ENCODE measurements at places on chromosomes 3 and 15.

DNA sequence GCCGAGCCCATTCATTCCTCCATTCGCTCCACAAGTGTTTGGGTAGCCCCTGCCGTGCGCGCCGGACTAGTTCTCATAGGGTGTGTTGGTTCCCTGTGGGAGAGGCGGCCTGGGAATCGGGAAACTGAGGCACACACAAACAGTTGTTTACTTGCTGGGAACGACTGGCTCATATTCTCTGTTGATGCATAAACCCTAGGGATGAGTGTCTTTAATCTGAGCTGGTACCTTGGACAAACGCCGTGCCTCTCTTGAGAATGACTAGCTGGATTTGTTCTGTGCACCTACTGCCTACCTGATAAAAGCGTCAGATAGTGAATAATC, 737 bp downstream of the DNAJA4 start:
- DNase-seq = no peak

- peak; percentile 28 for DNase-seq
These were observed 77.0 kb upstream of the SEC13 start for GRCh38 chr3:10397879-10398278.

GRCh38 chr3:58683466-58683865, 16.9 kb upstream of the FAM3D start:
- no peak for DNase-seq

DNA sequence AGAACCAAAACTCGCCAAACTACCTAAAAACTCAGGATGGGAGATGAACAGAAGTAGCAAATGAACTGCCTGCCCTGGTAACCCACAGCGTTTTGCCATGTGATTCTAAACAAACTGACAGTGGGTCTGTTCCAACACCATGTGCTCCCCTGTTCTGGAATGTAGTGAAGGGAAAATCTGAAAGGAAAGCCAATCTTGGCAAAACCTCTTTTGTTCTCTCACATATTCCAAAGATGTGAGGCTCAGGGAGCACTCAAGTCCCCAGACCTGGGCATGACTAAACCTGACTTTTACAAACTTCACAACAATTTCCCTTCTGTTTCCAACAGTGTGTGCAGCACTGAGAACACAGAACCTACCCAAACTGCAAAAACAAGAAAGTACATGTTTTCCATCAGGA, 116.1 kb downstream of the IMPG2 start:
- no peak for DNase-seq

- DNase-seq = no peak
These were observed 46.1 kb downstream of the FBLN2 start for GRCh38 chr3:13594991-13595421.

DNA sequence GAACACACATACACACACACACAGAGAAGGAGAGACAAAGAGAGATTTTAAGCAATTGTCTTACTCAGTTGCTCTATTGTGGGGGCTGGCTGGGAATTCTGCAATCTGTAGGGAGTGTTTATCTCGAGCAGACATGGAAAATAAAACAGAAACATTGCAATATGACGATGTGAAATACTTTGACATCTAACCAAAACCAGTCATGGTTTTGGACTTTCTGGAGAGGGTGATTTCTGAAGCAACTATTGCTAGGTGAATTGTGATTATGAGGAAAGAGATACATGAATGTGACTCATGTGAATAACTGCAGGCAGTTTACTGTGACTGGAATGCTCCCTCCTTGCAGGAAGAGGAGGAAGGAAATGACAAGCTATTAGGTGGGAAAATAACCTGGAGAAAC, 12.3 kb upstream of the PHLDB2 start:
- no peak for DNase-seq

GRCh38 chr3:52712291-52713212, 6.6 kb downstream of the SPCS1 start:
- no peak for DNase-seq

- DNase-seq = no peak
These were observed 300.2 kb upstream of the SLCO3A1 start for GRCh38 chr15:91553196-91553854.

- no peak for DNase-seq
These were observed 54.8 kb downstream of the LMCD1 start for GRCh38 chr3:8556473-8556869.

GRCh38 chr15:99508852-99509251, 56.9 kb upstream of the MEF2A start:
- DNase-seq = no peak

GRCh38 chr3:135891121-135891520, 74.4 kb upstream of the PPP2R3A start:
- DNase-seq = no peak

DNA sequence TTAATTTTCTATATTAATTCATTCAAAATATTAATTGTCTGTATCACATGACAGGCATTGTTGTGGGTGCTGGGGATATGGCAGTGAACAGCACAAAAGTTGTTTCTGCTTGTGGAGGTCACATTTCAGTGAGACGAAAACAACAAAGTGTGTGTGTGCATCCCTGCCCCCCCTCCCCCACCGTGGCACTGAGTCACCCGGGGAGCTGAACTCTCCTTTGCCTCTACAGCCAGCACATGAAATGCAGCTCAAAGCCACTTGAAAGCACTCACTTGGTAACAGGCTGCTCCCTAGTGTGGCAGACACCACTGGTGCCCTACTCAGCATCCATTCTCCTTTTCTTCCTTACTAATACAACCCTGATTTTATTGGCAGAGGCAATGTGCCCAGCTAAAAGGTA, 16.9 kb upstream of the SCAMP5 start:
- no peak for DNase-seq

- no peak for DNase-seq
These were observed 773.9 kb upstream of the CADM2 start for GRCh38 chr3:84184937-84185336.

DNA sequence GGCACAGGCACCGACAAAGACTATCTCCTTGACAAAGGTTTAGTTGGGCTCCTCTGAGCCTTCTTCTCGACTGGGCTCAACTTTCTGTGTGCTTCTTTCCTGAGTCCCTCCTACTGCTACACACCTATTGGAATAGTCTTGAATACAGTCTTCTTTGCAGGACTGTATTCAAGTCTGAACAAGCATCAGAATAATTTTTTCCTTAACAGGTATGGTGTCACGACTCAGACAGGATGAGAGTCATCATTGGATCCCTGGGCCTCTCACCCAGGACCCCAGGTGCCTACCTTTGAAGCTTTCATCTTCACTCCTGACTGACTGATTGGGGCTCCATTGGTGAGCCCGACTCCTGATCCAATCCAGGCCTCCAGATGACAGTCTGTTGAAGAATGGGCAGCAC, 66.3 kb downstream of the CRYGS start:
- no peak for DNase-seq

- no peak for DNase-seq
These were observed 290.6 kb upstream of the GOLIM4 start for GRCh38 chr3:168386301-168386700.

GRCh38 chr3:42216931-42217333, 49.1 kb downstream of the CCK start:
- no peak for DNase-seq

- DNase-seq = no peak
These were observed 3.7 kb downstream of the EOGT start for GRCh38 chr3:69009559-69010410.

- DNase-seq = no peak
These were observed 113.5 kb downstream of the KCNAB1 start for GRCh38 chr3:156233876-156234275.

- no peak for DNase-seq
These were observed 251.7 kb downstream of the GRM7 start for GRCh38 chr3:7112523-7113056.

DNA sequence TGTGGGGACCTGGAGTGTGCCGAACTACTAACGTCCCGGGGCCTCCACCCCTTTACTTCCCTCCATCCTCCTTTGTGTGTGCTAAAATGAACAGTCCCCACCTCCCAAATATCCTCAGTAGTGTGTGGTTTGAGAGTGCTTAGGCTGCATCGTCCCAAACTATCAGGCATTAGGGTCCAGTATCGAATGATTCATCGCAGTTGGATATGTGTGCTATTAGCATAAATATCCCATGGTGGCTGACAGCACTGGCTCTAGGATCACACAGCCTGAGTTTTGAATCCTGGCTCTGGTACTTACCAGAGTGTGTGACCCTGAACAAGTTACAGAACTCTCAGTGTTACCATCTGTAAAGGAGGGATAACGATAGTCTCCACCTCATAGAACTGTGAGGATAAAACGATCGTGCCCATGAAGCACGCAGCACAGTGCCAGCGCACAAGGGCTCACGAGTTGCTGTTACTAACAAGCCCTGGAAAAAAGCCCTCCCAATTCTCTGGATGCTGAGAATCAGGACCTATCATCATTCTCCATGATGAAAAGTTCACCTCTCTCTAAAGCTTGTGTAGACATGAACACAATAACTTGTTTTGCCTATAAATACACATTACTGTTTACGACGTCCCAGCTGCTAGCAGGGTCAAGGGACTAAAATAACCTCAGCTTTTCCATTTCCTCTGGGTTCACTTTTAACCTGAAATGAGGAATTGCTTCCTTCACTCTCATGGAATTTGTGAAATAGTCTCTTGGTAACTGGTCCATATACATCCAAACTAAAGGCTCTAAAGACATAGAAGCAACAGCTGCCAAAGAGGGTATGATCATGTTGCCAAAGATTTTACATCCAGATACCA, 51.0 kb downstream of the VGLL4 start:
- DNase-seq = no peak

DNA sequence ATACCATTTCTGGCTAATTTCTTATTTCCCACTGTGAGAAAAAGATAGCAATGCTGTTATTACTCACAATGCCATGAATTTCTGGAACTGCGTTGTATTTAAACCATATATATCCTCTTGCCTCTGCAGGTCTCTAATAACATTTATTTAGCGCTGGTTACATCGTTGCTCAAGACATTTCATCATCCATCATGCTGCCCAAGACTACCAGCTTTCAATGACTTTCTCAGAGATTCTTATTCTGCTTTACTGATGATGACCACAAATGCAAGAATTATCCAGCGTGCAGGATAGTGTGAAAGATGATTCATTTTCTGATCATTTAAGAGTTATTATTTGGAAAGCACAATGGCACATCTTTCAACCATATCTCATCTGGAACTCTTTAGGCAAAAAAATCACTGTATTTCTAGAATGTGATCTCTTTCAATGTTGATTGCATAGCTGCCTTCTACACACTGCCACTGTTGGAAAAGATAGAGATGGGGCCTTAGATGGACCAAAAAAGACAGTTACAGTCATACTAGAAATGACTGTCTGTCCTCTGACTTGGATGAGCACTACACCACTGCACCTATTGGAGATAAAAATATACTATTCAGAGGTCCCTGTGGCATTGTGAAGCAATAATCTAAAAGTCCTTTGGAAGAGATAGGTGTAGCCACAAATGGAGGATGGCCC, 716.1 kb downstream of the NSUN3 start:
- no peak for DNase-seq

DNA sequence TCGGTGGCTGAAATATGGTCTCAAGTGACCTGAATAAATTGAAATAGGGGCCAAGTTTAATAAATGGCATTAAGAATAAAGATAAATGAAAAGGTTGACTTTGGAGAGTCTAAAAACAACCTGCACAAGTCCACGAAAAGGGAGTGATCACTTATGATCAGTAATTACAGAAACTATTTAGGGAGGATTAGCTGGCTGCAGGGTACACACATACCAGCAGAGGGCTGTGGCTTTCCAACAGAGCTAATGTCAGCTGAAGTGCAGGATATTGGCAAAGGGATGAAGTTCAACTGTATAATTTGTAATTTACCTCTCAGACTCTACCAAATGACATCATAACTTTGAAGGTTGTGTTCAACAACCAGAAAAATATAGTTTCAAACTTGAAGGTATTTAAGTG, 86.8 kb downstream of the SYNPR start:
- DNase-seq = no peak

DNA sequence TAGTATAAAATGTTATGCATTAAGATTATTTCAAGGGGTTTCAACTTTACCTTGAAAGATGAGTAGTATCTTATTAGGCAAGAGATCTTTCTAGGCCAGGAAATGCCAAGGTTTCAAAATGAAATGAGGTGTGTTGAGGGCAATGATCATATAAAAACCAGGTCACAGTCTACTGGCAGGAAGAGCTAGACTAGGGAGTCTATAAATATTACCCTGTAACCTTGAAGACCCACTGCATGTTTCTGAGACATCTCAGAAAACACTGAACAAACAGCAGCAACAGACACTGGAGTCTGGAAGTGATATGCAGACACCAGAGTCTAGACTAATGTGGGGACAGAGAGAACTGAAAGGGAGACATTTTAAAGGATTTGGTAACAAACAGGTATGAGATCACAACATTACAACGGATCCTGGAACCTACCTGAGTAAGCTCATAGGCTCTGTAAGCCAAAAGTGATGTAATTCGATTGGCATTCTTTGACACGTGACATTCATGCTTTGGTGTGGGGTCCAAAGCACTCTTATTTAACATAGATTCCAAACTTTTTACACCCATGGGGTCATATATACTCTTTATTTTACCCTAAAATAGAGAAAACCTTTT, 15.0 kb downstream of the TASOR start:
- no peak for DNase-seq

GRCh38 chr3:8458238-8458661, 43.4 kb upstream of the LMCD1 start:
- no peak for DNase-seq

GRCh38 chr3:169146179-169146665, 517.3 kb downstream of the MECOM start:
- DNase-seq = no peak

GRCh38 chr3:124826703-124827102, 60.5 kb downstream of the ITGB5 start:
- no peak for DNase-seq

GRCh38 chr15:38217191-38217595, 35.4 kb upstream of the SPRED1 start:
- no peak for DNase-seq

- no peak for DNase-seq
These were observed 6.7 kb downstream of the PLIN1 start for GRCh38 chr15:89672221-89673164.

- DNase-seq = no peak
These were observed 28.8 kb downstream of the CTSH start for GRCh38 chr15:78916088-78916487.

GRCh38 chr3:100650651-100651619, 41.5 kb downstream of the ADGRG7 start:
- DNase-seq = no peak

GRCh38 chr3:69320871-69321271, 65.0 kb downstream of the FRMD4B start:
- DNase-seq = no peak

- DNase-seq = no peak
These were observed 497.0 kb upstream of the TBL1XR1 start for GRCh38 chr3:177694316-177694715.

- no peak for DNase-seq
These were observed 96.5 kb downstream of the CCNL1 start for GRCh38 chr3:157063469-157063868.

- DNase-seq = no peak
These were observed 20.7 kb downstream of the RAP2B start for GRCh38 chr3:153182501-153183293.
